ENCODE measurements at places on chromosomes 2 and 18.
A peak's percentile ranks its signal among the peaks of the same experiment; 100 is the strongest.

DNA sequence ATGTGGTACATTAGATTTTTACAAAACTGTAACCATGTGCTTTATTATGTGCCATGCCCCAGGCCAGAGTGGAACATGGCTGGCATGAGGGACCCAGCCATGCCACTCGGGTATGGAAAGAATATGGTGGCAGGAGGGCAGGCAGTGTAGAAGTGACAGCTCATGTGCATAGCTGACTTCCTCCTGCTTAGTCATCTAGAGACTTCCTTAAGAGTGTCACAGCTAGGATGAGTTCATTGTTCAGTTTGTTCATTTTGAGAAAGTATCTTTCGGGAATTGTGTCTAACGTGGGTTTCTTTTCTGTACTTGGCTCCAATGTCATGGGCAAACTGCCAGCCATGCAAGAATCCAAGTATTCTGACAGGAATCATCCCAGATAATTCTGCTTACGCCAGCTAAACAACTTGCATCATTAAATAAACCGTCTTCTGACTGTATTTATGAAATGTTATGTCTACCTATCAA, 94.3 kb upstream of the ITGB6 start:
- DNase-seq: no peak

GRCh38 chr2:12819103-12819475, 102.4 kb downstream of the TRIB2 start:
- no peak for DNase-seq

GRCh38 chr18:9685615-9685890, 22.5 kb upstream of the RAB31 start:
- DNase-seq: no peak

GRCh38 chr2:196329959-196330358, 158.6 kb upstream of the STK17B start:
- peak; percentile 26 for DNase-seq

DNA sequence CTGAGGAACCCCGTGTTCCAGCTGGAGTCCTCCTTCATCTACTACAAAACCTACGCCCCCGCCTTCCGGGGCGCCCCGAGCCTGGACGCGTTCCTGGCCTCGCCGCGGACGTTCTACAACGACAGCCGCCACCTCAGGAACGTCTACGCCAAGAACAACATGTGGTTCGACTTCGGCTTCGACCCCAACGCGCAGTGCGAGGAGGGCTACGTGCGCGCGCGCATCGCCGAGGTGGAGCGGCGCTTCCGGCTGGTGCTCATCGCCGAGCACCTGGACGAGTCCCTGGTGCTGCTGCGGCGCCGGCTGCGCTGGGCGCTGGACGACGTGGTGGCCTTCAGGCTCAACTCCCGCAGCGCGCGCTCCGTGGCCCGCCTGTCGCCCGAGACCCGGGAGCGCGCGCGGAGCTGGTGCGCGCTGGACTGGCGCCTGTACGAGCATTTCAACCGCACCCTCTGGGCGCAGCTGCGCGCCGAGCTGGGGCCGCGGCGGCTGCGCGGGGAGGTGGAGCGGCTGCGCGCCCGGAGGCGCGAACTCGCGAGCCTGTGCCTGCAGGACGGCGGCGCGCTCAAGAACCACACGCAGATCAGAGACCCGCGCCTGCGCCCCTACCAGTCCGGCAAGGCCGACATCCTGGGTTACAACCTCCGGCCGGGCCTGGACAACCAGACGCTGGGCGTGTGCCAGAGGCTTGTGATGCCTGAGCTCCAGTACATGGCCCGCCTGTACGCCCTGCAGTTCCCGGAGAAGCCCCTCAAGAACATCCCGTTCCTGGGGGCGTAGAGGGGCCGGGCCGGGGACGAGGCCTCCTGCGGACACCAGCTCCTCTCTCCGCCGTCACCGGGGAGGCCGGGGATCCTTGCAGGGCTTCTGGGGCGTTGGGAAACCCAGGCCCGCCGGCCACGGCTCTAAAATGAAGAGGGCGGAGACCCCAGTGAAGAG, 5.3 kb upstream of the NEU4 start:
- DNase-seq: peak; percentile 35

- DNase-seq: no peak
Measured at GRCh38 chr2:197559681-197560080, 43.8 kb downstream of the MOB4 start.

GRCh38 chr18:66560094-66560493, 43.8 kb downstream of the CDH19 start:
- DNase-seq: peak; percentile 32

DNA sequence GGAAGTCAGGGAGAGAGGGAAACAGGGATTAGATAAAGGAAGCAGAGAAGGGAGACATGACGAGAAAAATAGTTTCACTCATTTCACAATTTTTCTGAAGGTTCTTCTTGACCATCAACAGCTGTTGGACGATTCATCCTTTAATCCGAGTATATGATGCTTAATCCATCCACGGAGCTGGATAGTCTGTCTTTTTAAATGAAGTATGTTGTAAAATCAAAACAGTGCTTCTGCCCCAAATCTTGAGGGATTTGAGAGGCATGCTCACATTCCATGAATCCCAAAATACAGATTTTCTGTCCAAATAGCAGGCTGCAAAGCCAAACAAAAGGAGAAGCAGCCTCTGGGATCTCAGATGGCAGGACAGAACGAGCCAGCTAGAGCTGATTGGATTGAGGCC, 47.5 kb downstream of the EPAS1 start:
- no peak for DNase-seq

GRCh38 chr2:88642278-88642677, 15.0 kb upstream of the EIF2AK3 start:
- no peak for DNase-seq

DNA sequence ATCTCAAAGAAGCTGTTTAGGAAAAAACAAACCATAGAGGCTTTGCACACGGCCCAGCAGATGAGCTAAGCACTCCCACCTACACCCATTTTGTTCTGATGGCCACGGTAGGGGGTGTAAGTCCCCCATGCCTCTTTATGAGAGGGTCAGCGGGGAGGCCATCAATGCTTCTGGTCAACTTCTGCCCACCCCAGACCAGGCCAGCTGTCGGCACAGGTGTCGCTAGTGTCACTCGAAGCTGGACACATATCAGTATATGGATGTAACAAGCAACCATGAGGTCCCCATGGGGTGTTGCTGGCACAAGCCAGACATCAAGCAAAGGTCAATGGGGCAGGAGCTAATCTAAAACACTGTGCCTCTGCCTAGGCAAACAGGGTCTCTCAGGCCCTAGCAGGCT, 23.7 kb upstream of the SLC35F6 start:
- no peak for DNase-seq

DNA sequence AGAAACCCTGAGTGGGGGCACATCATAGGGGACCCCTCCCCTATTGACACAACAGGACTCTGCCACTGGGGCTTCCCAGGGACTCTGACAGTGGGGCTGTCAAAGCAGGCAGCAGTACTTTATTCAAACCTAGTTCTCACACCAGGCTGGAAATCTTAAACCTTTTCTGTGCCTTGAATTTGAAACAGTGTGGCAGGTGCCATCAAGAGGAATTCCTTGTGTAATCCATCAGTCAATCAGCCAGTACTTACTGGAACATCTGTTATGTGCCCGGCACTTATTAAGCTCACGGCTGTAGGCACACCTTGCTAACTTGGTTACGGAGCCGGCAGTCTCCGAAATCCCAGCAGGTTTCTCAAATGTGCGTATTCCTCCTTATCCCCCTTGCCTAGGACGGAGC, 12.0 kb downstream of the GLI2 start:
- DNase-seq: no peak

- no peak for DNase-seq
Measured at GRCh38 chr2:166984797-166985196, 96.5 kb downstream of the XIRP2 start.

GRCh38 chr2:114034742-114035141, 144.9 kb downstream of the ACTR3 start:
- no peak for DNase-seq

GRCh38 chr2:178315078-178315477, 120.8 kb downstream of the OSBPL6 start:
- no peak for DNase-seq

GRCh38 chr2:216584112-216584511, 49.1 kb upstream of the IGFBP2 start:
- DNase-seq: no peak

DNA sequence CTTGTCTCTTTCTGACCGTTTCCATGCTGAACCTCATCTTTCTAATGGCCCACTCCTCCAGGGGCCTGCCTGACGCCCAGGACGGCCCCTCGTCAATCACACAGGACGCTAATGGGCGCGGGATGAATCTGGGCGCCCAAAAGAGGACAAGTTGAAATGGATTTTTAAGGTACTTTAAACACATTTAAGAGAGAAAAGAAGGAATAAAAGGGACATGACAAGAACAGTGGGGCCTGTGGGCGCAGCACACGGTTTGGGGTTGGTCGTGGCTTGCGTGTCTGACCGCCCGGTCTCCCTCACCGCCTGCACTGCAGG, 607 bp upstream of the UBE2F start:
- DNase-seq: no peak

- DNase-seq: no peak
Measured at GRCh38 chr2:220871909-220872308, 700.2 kb downstream of the EPHA4 start.

GRCh38 chr2:233375490-233376314, 21.4 kb downstream of the DGKD start:
- DNase-seq: no peak

DNA sequence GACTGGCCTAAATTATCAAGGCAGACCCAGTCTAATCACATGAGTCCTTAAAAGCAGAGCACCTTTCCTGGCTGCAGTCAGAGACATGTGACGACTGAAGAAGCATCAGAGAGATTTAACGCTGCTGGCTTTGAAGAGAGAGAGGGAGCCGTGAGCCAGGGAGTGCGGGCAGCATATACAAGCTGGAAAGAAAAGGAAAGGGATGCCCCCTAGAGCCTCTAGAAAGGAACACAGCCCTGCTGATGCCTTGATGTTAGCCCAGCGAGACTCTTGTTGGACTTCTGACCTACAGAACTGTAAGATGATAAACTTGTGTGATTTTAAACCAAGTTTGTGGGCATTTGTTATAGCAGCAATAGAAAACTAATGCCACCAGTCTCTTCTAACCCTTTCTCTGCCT, 58.1 kb downstream of the HEATR5B start:
- no peak for DNase-seq

GRCh38 chr2:217799563-217800432, 203.0 kb downstream of the TNS1 start:
- no peak for DNase-seq

DNA sequence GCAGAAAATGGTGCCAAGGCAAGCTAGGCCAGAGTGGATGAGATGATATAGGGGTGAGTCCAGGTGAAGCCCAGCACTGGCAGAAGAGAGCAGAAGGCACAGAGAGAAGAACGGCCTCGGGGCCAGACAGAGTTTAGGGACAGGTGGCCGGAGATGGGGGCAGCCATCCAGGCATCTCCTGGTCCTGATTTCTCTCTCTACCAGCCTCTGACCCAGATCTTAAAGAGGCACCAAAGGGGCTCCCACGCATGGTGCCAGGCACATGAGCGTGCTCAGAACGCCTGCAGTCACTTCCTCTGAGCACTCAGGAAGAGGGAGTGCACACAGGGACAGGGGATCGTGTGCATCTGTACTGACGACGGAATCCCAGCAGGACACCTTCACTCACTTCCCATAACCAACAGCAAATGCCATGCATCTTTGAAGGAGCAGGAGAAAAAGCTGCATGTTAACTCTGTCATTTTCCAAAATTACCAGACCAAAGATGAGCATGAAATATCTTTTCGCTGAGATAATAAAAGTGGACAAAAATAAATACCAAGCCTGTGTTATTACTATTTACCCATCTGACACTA, 427.8 kb upstream of the MYT1L start:
- DNase-seq: no peak

DNA sequence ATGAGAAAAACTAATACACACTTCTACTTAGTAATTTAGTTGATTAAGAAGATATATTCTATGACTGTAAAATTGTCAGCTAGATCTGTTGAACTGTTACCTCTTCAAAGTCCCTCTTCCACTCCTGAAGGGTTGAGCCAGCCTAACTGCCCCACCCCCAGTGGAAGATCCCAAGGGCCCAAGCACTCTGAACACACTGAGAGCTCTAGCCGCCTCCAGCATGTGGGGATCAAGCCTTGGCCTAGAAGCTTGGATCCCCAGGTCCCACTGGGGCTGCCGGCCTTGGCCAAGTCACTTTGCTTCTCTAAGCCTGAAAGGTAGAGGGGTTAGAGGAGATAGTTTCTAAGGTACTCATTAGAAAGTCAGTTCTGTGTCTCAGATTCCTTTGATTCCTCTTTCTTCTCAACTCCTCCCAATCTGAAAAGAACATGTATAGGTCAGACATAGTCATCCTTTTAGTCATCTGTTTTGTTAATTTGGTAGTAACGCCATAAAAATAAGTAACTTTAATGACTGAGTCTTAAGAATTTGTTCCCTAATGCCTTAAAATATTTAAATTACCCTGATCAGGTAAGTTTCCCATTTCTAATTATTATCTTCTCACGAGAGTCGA, 5.6 kb downstream of the CPSF3 start:
- DNase-seq: no peak

GRCh38 chr2:149799013-149799705, 211.6 kb upstream of the MMADHC start:
- peak; percentile 72 for DNase-seq

DNA sequence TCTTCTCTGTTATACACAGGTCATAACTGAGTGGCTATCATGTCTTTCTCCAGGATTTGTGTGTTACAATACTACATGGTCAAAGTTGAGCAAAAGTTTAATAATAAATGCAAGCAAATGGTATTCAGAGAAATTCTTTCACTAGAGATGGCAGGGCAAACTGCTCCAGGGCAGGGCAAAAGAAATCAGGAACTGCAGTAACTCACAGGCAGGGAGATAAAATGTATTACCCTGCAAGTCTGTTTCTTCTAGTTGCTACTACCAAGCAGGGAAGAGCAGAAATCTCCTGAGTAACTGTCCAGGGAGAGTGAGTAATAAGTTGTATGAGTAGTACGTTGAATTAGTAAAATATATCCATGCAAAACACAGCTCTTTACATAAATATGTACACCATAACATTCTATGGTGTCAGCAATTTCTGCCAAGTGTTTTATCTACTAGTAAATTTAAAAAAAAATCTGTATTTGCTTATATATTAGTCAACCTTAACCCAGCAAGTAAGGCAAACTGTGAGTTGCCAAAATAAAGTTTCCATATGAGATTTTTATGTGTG, 404.1 kb downstream of the ZEB2 start:
- no peak for DNase-seq

- no peak for DNase-seq
Measured at GRCh38 chr2:118265873-118266455, 177.7 kb downstream of the INSIG2 start.

- DNase-seq: no peak
Measured at GRCh38 chr2:186879312-186879711, 30.3 kb upstream of the ZSWIM2 start.

GRCh38 chr2:156756516-156756915, 320.3 kb downstream of the GPD2 start:
- DNase-seq: no peak

DNA sequence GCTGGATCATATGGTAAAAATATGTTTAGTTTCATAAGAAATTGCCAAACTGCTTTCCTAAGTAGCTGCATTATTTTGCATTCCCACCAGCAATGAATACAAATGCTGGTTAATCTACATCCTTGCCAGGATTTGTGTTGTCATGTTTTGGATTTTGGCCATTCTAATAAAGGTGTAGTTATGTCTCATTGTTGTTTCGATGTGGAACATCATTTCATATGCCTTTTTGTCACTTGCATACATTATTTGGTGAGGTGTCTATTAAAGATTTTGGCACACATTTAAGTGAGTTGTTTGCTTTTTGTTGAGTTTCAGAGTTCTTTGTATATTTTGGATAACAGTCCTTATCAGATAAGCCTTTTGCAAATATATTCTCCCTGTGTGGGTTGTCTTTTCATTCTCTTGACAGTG, 299.2 kb upstream of the TFPI start:
- DNase-seq: no peak
